A549 treated with CpdA at 1 μM for 4 hours (cell line): ENCODE measurements at places on chromosomes 7 and 10. TPM values are rescaled to one million over a fixed set of nuclear protein-coding genes. Genes with fewer than 3 reads are reported as not detected.

KCP gene
- 0.11 to 0.21 TPM (median 0.16 TPM) in 5 replicates for total RNA-seq

SAMD9L gene
- 0.47 to 1.0 TPM (median 0.75 TPM) in 5 replicates for total RNA-seq

TEX47 gene
- not detected in 5 replicates for total RNA-seq

ZNF503 gene
- 8.5 to 13.3 TPM (median 12.4 TPM) in 5 replicates for total RNA-seq

GRID2IP gene
- total RNA-seq: 0.01 TPM in 1 of 5 replicates, not detected in the others

WAPL gene
- 14.8 to 18.2 TPM (median 16.6 TPM) in 5 replicates for total RNA-seq

CALHM3 gene
- 0.21 to 0.63 TPM (median 0.36 TPM) in 5 replicates for total RNA-seq

CALML3 gene
- total RNA-seq: not detected in 5 replicates
